T-helper 22 cell (primary cell): ENCODE measurements at places on chromosomes 16 and 17.

GRCh38 chr16:82713778-82714177, 87.0 kb downstream of the CDH13 start:
- no peak for DNase-seq

- no peak for DNase-seq
These were observed 49.9 kb downstream of the BAIAP2 start for GRCh38 chr17:81084680-81085419.

DNA sequence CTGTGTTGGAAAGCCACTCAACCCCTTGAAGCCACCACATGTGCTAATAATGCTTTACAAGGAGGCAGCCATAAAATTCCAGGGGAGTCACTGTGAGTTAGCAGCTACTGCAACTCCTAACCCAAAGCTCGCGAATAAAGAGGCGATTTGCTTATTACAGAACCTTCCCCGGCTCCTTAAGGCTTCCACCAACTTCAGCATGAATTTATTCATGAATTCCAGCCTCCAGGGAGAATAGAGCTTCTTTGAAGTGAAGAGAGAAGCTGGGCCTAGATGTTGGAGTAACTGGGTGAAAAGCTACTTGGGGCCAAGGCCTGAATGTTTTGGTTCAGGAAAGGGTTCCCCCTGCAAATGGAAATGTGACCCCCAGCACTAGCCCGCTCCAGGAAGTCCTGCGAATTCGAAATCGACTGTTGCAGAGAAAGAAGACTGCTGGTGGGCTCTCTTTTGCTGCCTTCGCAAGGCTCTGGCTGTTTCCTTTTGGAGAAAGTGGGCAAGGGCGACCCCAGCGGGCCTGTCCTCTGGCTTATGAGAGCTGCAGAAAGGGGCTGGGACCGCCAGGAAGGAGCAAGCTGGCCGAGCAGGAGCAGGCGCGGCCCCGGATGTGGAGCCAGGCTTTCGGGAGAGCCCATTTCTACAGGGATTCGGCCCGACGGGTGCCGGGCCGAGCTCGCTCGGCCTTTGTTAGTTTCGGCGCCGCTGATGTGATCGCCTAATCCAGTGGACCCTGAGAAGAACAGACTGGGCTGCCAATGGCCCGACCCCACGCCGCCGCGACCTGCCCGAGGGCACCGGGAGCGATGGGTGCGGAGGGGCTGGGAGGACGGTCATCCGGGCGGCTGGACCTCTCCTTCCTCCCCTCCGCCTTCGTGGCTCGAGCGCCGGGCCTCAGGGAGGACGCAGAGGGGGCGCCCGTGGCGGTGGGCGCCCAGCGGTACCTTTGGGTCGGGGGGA, 7.6 kb downstream of the CBX8 start:
- no peak for DNase-seq

DNA sequence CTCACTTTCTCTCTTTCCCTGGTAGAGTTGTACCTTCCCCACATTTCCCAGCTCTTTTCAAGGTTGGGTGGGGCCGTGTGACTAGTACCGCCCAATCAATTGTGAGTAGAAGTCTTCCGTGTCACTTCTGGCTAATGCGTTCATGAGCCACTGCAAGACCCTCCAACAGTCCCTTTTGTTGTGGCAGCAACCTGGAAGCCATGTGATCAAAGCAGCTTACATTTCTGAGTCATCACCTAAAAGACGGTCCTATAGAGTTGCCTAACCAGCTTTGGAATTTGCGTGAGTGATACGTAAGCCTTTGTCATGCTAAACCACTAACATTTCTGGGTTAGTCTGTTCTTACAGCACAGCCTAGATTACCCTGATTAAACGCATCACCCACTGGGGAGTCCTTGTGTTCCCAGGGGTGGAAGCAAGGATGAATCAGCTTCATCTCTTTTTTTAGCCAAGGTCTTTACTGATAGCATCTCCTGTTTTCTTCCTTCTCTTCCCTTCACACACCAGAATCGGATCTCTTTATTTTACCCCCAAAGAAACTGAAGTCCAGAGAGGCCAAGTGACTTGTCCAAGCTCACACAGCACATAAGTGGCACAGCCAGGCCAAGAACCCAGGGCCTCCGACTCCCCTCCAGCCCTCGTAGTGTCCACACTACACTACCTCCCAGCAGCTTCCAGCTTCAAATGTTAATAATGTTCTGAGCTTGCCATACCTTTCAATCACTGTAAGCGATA, 366.3 kb upstream of the XYLT1 start:
- DNase-seq: no peak

DNA sequence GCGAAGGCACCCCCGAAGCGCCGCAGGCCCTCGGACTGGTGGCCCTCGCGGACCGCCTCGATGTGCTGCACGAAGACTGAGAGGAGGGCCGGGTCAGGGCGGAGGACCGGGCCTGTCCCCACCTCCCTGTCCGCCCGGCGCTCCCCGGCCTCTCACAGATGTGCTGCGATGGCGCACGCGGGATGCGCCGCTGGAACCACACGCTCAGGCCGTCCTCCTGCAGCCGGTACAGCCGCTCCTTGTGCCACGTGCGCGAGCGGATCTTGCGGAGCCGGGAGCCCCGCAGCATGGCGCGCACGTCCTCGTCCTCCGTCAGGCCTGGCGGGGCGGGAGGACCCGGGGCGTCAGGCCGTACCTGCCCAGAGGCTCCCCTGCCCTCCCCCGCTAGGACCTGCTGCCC, 11.3 kb downstream of the PLCD3 start:
- no peak for DNase-seq

GRCh38 chr17:2468270-2468669, 43.4 kb downstream of the METTL16 start:
- DNase-seq: no peak

DNA sequence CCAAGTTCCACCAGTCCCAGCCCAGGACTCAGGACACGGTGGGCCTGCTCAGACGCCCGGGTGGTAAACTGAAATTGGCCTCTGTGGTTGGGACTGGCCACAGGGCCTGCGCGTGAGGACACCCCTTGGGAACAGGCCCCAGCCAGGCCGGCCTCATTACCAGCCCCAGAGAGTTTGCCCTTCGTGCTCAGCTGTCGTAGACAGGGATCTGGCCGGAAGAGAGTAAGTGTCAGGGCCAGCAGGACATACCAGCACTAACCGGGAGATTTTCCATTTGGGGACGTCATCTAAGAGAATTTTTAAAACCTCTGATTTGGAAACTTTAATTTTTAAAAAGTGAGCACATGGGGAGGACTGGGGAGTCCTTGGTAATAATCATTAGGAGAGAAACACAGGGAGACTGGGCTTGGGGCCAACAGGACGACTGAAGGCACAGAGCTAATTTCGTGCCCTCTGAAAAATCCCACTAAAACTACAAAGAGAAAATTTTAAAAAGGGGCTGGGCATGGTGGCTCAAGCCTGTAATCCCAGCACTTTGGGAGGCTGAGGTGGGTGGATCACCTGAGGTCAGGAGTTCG, 2.4 kb upstream of the RBFOX3 start:
- DNase-seq: no peak

- DNase-seq: no peak
These were observed 60.5 kb upstream of the ZFHX3 start for GRCh38 chr16:73108195-73108963.

DNA sequence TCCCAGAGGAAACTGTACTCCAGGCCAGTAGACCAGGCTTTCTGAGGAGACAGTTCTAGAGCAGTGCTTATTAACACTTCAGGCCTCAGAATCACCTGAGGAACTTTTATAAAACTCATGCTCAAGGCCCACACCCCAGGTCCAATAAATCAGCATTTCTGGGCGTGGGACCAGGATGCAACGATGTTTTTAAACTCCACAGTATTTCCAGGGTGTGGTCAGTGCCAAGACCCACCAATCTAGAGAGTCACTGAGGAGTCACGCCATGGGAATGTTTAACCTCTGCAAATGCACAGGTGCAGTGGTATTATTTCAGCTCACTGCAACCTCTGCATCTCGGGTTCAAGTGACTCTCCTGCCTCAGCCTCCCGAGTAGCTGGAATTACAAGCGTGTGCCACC, 3.9 kb upstream of the TRPV1 start:
- DNase-seq: no peak

DNA sequence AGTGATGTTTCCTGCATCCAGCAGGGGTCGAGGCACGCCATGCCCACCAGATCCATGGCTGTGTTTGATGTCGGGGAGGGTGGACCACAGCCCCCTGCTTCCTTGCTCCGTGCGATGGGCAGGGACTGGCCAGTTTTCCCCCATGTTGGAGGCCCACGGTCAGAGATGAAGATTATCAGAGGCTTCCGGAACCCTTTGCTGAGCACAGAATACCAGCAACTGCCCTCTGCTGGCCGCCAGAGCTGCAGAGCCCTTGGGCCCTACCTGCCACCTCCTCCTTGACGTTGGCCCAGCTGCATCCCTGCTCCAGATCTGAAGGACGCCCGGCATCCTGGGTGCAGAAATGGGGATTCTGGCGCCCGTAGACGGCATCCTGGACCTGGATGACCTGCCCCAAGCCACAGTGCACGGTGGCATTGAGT, 23.7 kb upstream of the BCO1 start:
- no peak for DNase-seq

GRCh38 chr16:85395913-85396878, 216.9 kb upstream of the GSE1 start:
- DNase-seq: no peak

DNA sequence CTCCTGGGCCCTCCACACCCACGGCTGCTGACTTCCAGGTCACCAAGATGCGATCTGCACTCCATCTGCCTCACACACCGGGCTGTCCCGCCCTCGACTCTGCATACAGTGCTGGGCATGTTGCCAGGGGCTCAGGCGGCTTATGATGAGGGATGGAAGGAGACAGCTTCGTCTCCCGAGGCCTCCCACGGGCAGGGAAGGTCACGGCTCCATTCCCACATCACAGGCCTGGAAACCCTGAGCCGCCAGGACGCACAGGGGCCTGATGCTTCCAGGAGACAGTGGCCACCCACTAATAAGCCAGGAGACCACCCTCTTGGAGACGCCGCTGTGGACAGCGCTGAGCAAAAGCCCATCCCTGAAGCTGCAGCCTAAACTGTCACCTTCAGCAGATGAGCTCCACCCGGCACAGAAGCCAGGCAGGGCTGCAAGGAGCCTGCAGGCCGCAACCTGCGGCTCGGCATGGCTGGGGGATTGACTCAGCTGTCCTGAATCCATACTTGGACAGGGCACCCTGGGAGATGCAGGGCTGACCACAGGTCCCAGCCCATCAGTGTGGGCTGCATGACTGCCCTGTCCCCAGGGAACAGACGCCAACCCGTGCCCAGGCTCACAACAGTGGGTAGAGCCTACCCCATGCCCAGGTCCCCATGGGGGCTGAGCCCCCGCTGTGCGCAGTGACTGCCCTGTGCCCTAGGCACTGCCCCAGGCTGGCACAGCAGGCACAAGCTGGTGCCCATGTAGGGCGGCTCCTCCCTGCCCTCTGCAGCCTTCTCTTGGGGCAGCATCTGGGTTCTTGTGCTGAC, 34.4 kb downstream of the SLC7A5 start:
- no peak for DNase-seq

- DNase-seq: no peak
These were observed 398.8 kb downstream of the KIF2B start for GRCh38 chr17:54221499-54221898.

- DNase-seq: no peak
These were observed 145.4 kb downstream of the SOX9 start for GRCh38 chr17:72266112-72266775.
